ENCODE measurements at places on chromosomes 16 and 17. TPM values are rescaled to one million over a fixed set of nuclear protein-coding genes. Genes with fewer than 3 reads are reported as not detected.

DNA sequence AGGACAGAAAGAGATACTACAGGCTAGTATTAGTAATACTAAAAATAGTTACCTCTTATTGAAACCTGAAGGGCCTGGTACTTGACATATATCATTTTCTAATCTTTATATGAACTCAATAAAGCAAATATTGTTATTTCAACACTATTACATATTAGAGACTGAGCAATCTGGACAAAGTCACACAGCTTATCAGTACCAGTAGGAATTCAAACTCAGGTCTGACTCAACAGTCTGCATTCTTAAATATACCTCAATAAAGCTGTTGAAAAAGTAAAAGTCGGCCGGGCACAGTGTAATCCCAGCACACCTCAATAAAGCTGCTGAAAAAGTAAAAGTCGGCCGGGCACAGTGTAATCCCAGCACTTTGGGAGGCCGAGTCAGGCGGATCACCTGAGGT lies 67.4 kb downstream of the KANSL1 start:
- DNase-seq = no peak

DNA sequence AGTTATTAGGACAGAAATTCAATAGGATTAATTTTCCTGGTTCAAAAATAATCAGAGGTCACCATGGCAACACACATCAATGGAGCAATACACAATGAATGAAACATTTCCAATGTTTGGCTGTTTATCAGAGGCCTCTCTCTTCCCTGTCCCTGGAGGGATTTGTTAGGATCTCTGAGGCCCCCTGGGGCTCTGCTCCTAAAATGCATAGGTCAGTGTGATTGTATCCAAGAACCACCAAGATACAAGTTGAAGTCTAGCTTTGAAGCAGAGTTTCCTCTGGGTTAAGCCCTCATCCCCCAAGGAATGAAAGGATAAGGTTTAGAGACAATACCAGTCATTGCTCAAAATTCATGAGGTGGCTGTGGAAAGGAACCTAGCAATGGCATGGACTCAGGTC lies 561.2 kb upstream of the C16orf82 start:
- no peak for DNase-seq

- DNase-seq = no peak
These were observed 23.3 kb downstream of the SHISA6 start for GRCh38 chr17:11264183-11264871.

GRCh38 chr16:49464093-49464492 lies 90.5 kb downstream of the C16orf78 start:
- no peak for DNase-seq

GRCh38 chr17:55607731-55608341 lies 96.6 kb upstream of the SMIM36 start:
- no peak for DNase-seq

- DNase-seq = no peak
These were observed 3.0 kb downstream of the SETD6 start for GRCh38 chr16:58518083-58518979.

GRCh38 chr17:45299361-45299760 lies 17.5 kb downstream of the MAP3K14 start:
- DNase-seq = no peak

DNA sequence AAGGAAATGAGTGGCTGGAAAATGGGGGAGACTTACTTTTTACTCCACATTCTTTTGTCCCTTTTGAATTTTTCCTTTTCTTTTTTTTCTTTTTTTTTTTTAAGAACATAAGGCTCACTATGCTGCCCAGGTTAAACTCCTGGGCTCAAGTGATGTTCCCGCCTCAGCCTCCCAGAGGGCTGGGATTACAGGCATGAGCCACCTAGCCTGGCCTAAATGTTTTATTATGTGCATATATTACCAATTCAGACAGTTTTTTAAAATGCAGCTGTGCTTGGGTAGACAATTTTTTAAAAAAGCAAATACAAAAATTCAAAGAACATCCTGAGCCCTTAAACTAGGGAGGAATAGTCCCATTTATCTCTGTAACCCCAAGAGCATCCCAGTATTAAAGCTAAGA lies 28.3 kb downstream of the PSME3IP1 start:
- DNase-seq = no peak

DNA sequence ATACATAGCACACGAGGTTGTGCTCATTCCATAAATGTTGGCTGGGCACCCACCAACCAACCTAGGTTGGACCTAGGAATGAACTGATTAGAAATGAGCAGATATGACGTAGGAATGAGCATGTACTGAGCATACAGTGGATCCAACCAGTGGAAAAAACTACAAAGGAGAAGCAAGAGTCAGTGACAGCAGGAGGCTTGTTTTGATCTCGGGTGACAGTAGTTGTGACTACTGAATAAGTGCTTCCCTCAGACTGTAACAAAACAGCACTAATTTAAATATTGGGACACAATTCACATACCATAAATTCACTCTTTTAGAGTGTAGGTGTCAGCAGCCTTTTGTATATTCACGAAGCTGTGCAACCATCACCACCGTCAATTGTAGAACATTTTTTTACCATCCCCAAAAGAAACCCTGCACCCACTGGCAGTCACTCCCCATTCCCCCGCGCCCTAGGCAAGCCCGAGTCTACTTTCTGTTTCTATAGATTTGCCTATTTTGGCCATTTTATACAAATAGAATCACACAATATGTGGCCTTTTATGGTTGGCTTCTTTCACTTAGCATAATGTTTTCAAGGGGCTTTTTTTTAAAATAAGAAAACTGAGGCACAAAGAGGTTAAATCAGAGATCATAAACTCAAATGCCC lies 7.0 kb downstream of the VAC14 start:
- no peak for DNase-seq

- DNase-seq = no peak
These were observed 9.3 kb downstream of the C17orf50 start for GRCh38 chr17:35769895-35770486.

GRCh38 chr16:11005611-11005975 lies 61.2 kb downstream of the CLEC16A start:
- no peak for DNase-seq

GRCh38 chr16:69812688-69813014 lies 50.5 kb downstream of the WWP2 start:
- DNase-seq = no peak

DNA sequence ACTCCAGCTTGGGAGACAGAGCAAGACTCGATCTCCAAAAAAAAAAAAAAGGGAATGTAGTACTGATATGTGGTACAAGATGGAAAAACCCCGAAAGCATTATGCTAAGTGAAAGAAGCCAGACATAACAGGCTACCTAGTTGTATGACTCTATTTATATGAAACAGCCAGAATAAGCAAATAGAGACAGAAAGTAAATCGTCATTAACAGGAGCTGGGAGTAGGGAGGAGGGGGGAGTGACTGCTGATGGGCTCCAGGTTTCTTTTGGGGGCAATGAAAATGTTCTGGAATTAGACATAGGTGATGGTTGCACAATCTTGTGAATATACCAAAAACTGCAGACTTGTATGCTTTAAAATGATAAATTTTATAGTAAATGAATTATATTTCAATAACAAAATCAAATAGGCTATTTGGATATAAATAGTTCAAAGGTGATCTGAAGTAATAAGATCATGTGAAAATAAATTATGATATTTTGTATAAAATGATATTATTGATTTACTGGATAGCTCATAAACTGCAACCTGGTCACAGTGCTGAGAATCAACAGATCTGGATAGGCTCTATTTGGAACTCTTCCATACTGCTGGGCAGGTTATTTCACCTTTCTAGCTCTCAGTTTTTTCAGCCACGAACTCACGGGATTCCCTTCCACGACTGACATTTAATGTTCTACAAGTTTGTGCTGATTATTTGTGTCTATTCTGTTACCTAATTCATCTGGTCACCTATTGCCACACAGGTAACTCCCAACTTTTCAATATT lies 27.1 kb downstream of the ZNF652 start:
- DNase-seq = no peak

- DNase-seq = no peak
These were observed 86.4 kb downstream of the FOXL1 start for GRCh38 chr16:86664522-86665318.

DNA sequence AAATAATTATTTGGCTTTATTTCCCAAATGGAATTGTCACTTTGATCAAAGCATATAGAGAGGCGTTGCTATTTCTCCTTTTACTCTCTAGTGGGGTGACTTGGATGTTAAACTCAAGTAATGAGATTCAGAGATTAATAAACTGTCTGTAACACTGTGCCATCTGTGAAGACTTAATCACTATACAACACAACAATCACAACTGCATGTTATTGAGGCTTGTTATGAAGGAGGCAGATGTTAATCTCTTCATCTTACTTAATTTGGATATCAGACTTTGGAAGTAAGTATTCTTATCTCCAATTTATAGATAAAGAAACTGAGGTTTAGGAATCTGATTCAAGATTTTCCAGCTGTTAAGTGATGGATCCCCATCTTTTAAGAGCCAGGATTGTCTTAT lies 132.5 kb downstream of the CNTNAP4 start:
- no peak for DNase-seq

- no peak for DNase-seq
These were observed 14.8 kb upstream of the OSGIN1 start for GRCh38 chr16:83937922-83938885.

- DNase-seq = no peak
These were observed 782.4 kb upstream of the SOX9 start for GRCh38 chr17:71338396-71338795.

DNA sequence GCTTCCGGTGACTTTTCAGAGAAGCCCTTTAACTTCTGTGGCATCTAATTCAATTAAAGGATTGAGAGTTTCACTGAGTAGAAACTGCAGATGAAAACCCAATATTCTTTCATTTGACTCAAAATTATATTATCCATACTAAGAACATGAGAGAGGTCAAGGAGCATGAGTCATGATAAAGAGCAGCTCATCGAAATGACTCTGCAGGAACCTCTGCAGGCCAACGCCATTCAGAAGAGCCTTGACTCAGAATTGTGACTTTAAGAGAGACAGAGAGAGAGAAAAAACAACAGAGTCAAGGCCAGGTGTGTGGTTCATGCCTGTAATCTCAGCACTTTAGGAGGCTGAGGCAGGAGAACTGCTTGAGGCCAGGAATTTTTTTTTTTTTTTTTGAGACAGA lies 417.2 kb upstream of the XYLT1 start:
- no peak for DNase-seq

- no peak for DNase-seq
These were observed 38.8 kb upstream of the BHLHA9 start for GRCh38 chr17:1231456-1231855.

GRCh38 chr16:16086653-16087446 lies 136.4 kb downstream of the ABCC6 start:
- DNase-seq = no peak

DNA sequence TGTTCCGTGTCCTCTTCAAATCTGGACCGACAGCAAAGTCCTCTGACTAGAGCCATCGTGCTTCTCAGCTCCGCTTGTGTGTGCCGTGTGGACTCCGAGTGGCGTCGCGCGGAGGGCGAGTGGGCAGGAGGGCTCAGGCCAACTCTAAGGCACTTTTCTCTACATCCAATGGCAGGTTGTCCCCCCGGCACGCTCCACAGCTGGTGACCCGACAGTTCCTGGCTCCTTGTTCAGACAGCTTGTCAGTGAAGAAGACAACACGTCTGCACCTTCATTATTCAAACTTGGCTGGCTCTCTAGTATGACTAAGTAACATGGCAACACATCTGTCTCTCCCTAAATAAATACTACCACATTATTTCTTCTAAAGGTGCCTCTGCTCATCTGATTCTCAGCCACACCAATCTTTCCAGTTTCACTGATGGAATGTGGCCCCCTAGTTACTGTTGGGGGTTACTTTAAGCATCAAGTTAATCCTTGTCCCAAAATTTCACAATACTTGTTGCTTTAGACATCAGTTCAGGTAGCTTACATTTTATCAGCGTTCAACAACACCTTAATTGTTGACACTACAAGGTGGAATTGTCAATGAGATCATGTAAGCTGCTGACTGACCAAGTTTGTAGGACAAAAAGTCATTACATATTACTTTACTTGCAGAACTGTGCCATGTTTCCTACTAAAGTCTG lies 15.4 kb downstream of the COG1 start:
- DNase-seq = no peak

The ETV4 gene
- total RNA-seq = not detected

The FBXO39 gene
- total RNA-seq = 0.17 TPM

The ENPP7 gene
- total RNA-seq = not detected

The CCL11 gene
- total RNA-seq = not detected

The PDILT gene
- not detected for total RNA-seq

The NR1D1 gene
- total RNA-seq = 102 TPM

The CES5A gene
- not detected for total RNA-seq

The OTOP3 gene
- not detected for total RNA-seq
